ENCODE measurements at places on chromosomes 12 and 14. TPM values are rescaled to one million over a fixed set of nuclear protein-coding genes. Genes with fewer than 3 reads are reported as not detected.
A peak's percentile ranks its signal among the peaks of the same experiment; 100 is the strongest.

The ABCC9 gene
- 28.3 TPM for total RNA-seq

- no peak overlapping the region for H3K4me3 ChIP-seq
- H3K27me3 ChIP-seq: no peaks in the 10 kb centered on the region
- DNase-seq: no peak
- H3K27ac ChIP-seq: no peak overlapping the region
Observed at GRCh38 chr12:39605996-39606395, 13.6 kb downstream of the ABCD2 start.

GRCh38 chr12:99769396-99769980 is 121.9 kb downstream of the GARIN6 start:
- H3K4me1 ChIP-seq: no peaks in the 10 kb centered on the region
- no peak for DNase-seq
- H3K27ac ChIP-seq: no peak overlapping the region
- no peaks in the 10 kb centered on the region for H3K27me3 ChIP-seq
- no peaks in the 10 kb centered on the region for H3K36me3 ChIP-seq
- H3K4me3 ChIP-seq: no peak overlapping the region

DNA sequence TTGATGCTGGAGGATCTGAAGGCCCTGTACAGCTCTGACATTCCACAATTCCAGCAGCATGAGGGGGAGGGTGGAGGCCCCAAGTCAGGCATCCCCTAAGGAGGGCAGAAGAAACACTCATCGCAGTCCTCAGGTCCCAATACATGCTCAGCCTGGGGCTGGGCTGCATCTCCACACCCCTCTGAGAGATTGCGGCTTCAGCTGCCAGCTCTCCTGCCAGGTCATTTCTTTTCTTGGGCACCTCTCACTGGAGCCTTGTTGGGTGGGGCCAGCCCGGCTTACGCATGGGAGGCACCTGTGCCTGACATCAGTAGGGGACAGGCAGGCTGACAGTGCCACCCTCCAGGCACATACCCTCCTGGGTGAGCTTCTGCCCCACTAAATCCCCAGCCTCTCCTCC is 89.8 kb downstream of the DICER1 start:
- H3K36me3 ChIP-seq: no peaks in the 10 kb centered on the region
- DNase-seq: no peak
- H3K27me3 ChIP-seq: no peaks in the 10 kb centered on the region

DNA sequence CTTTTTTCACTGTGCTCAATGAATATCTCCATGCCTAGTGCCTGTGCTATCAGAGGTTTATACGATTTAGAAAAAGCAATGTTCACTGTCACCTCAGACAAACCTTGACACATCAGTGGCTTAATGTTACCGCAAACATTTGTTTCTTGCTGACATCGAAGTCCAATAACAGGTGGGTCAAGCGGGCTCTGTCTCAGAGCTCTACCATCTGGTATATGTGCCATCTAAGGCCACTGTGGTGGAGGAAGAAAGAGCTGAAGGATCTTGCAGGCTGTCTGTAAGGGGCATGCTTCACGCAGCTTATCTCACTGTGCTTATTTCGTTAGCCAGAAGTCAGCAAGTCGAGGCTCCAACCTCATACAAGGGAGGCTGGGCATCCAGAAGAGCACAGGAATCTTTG is 189.5 kb upstream of the NTF3 start:
- no peaks in the 10 kb centered on the region for H3K27me3 ChIP-seq
- H3K27ac ChIP-seq: no peak overlapping the region
- H3K4me3 ChIP-seq: no peak overlapping the region
- no peaks in the 10 kb centered on the region for H3K4me1 ChIP-seq

DNA sequence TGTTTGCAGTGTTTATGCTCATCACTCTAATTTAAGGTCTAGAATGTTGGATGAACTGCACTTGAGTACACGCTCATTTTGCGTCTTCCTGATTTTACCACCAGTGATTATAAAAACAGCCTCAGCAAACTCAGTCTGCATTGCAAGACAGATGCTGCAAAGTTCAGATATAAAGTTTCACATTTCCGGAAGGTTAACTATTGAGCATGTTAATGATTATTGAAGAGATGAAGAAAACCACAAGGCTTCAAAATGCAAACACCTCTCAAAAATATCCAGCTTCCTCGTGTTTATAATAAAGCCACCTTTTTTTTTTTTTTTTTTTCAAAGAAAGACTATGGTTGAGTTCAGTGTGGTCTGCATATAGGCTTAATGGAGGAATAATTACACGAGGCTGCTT is 92.1 kb upstream of the BMP4 start:
- no peaks in the 10 kb centered on the region for H3K4me1 ChIP-seq
- H3K36me3 ChIP-seq: no peaks in the 10 kb centered on the region
- peaks cover 15% of the 10 kb centered on the region for H3K27me3 ChIP-seq
- no peak overlapping the region for H3K4me3 ChIP-seq

DNA sequence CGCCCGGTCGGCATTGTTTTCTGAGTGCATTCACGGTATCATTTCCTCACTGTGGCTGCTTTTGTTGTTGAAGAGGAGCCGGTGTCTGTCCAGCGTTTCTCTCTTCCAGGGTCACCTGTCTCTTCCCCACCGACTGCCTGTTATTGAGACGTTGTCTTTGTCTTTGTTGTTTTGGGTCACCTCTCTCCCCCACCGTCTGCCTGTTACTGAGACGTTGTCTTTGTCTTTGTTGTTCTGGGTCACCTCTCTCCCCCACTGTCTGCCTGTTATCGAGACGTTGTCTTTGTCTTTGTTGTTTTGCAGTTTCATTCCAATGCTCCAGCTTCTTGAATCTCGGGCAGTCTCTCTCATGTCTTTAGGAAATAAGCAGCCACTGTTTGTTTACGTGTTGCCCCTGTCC is 69.9 kb downstream of the DDX51 start:
- DNase-seq: no peak
- no peak overlapping the region for H3K27ac ChIP-seq
- H3K36me3 ChIP-seq: peaks cover 47% of the 10 kb centered on the region
- H3K4me1 ChIP-seq: peaks cover 11% of the 10 kb centered on the region
- no peak overlapping the region for H3K4me3 ChIP-seq

DNA sequence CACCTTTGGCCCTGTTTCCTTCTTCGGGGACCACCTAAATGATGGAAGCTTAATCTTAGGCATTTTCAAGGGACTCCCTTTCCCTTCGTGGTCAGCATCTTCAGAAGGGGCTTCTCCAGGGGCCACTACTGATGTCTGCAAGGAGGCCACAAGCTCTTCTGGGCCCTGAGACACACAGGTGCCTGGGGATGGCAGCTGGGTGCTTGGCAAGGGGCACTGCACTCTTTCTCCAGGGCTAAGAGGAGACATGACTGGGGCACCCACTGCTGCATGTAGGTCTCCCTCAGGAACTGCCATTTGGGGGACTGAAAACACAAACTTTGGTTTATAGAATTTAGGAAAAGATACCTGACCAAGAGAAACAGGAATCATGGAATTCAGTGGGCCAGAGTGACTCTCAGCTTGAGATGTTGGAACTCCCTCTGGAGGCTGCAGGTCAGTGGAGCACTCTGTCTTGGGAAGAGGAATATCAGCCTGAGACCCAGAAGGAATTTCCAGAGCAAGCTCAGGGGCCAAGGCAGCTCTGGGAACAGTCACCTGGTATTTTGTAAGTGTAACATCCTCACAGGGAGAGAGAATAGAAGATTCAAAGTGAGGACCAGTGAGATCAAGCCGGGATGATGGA is 16.0 kb downstream of the PLD4 start:
- H3K27me3 ChIP-seq: peaks cover 3% of the 10 kb centered on the region
- no peak overlapping the region for H3K27ac ChIP-seq
- H3K4me3 ChIP-seq: no peak overlapping the region
- peak; percentile 68 for DNase-seq

DNA sequence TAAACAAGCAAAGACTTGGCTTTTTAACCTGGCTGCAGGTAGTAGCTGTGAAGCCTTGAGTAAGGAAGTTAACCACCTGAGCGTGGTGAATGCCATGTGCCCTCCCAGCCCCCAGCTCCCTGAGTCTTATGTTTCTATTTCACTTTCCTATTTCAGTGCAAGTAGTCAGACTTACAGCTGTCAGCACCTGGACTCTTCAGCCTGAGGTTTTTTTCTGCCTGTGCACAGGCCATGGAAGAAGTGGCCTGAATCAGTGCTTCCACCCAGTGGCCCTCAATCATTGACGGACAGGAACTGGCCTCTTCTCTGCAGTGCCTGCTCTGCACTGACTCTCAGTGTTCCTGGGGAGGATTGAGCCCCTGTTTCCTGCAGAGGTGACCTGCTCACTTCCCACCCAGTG is 796.4 kb downstream of the MED13L start:
- no peaks in the 10 kb centered on the region for H3K36me3 ChIP-seq
- H3K27me3 ChIP-seq: no peaks in the 10 kb centered on the region
- H3K4me3 ChIP-seq: no peak overlapping the region
- DNase-seq: peak; percentile 44
- H3K4me1 ChIP-seq: no peaks in the 10 kb centered on the region

DNA sequence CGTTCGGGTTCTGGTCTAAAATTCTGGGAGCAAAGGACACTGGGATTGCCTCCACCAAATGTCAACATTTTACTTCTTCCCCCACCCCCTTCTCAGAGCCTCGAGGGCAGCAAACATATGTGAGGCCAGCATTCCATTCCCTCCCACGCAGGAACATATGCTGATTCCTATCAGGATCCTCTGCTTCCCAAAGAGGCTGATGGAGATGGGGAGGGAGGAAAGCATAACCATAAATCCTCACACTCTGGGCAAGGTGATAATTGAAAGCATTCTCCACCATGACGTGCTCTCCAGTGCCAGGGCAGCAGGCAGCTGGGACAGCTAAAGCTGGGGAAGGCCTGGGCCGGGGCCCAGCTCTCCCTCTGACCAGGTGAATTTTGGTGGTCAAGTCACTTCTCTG is 395.0 kb downstream of the ZFP36L1 start:
- no peaks in the 10 kb centered on the region for H3K27me3 ChIP-seq
- H3K27ac ChIP-seq: no peak overlapping the region
- no peak overlapping the region for H3K4me3 ChIP-seq
- peaks cover 50% of the 10 kb centered on the region for H3K4me1 ChIP-seq

- H3K36me3 ChIP-seq: peaks cover 15% of the 10 kb centered on the region
- peak; percentile 38 for DNase-seq
- H3K4me3 ChIP-seq: no peak overlapping the region
- no peak overlapping the region for H3K27ac ChIP-seq
- peaks cover 19% of the 10 kb centered on the region for H3K4me1 ChIP-seq
Observed at GRCh38 chr14:24198814-24199524, 3.7 kb upstream of the TM9SF1 start.

DNA sequence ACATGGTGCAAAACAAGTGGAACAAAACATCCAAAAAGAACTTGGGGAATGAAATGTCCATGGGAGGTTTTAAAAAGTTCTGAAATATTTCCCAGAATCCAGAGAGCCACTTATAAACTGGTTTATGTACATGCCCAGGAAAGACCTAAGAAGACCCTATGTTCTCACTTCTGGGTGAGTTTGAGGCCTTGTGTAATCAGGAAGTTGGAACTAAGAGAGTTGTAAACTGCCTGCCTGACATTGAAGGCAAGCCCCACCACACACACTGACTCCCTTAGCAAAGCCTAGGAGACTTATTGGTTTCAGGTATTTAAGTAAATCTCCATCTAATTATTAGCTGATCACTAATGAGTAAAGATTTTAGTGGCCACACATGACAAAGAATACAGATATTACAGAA is 142.5 kb downstream of the LRIG3 start:
- H3K27me3 ChIP-seq: no peaks in the 10 kb centered on the region
- H3K36me3 ChIP-seq: no peaks in the 10 kb centered on the region
- no peaks in the 10 kb centered on the region for H3K4me1 ChIP-seq
- DNase-seq: no peak
- no peak overlapping the region for H3K27ac ChIP-seq

DNA sequence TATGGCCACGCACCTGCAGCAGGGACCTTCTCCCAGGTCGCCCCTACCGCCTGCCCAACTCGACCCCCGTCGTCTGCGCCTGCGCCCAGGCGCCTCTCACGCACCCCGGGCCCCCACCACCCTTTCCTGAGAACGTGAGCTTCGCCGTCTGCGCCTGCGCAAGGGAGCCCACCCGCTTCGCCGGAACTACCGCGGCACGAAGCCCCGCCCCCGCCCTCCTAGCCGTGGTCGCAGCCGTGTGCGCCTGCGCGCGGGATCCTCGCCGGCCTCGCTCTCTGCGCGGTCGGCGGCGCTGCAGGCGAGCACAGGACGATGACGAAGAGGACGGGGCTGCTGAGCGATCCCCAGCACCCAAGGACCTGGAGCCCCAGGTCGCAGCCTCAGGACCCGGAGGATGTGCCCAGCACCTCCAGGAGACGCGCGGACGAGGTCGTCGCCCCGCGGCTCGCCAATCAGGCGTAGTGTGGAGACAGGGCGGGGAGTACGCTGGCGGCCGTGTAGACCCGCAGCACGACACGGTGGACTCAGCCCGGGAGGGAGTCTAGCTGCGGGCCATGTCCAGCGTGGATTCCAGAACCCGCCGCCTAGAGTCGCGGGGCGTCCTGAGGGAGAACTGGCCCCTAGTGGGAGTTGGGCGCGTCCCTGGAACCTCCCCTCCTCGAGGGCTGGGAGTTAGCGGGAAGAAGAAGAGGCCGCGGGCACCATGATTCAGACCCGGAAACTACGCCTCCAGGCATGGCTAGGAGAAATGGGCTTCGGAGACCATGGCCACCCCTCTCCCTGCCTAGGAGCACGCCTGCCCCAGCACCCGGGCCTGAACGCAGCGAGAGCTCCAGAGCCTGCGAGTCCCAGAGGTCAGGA is 1120.8 kb upstream of the TMEM132C start:
- H3K4me1 ChIP-seq: peaks cover 16% of the 10 kb centered on the region
- peak overlapping the region; percentile 77 for H3K27ac ChIP-seq
- no peaks in the 10 kb centered on the region for H3K36me3 ChIP-seq
- peak overlapping the region; percentile 81 for H3K4me3 ChIP-seq
- peak; percentile 97 for DNase-seq

GRCh38 chr14:26820138-26820537 is 222.3 kb upstream of the NOVA1 start:
- no peaks in the 10 kb centered on the region for H3K27me3 ChIP-seq
- no peak overlapping the region for H3K4me3 ChIP-seq
- no peaks in the 10 kb centered on the region for H3K36me3 ChIP-seq

GRCh38 chr14:32509632-32510187 is 180.6 kb downstream of the AKAP6 start:
- no peaks in the 10 kb centered on the region for H3K36me3 ChIP-seq
- H3K27ac ChIP-seq: peak overlapping the region; percentile 95
- H3K4me1 ChIP-seq: peaks cover 47% of the 10 kb centered on the region
- H3K4me3 ChIP-seq: peak overlapping the region; percentile 38

Measured in osteoblast (primary cell).